ENCODE measurements at places on chromosomes 6 and 20.

GRCh38 chr6:28586962-28587745 is 61.5 kb downstream of the GPX5 start:
- DNase-seq: peak; percentile 11

GRCh38 chr6:68497927-68498326 is 137.2 kb upstream of the ADGRB3 start:
- no peak for DNase-seq

GRCh38 chr6:160398674-160399271 is 50.6 kb downstream of the SLC22A3 start:
- no peak for DNase-seq

DNA sequence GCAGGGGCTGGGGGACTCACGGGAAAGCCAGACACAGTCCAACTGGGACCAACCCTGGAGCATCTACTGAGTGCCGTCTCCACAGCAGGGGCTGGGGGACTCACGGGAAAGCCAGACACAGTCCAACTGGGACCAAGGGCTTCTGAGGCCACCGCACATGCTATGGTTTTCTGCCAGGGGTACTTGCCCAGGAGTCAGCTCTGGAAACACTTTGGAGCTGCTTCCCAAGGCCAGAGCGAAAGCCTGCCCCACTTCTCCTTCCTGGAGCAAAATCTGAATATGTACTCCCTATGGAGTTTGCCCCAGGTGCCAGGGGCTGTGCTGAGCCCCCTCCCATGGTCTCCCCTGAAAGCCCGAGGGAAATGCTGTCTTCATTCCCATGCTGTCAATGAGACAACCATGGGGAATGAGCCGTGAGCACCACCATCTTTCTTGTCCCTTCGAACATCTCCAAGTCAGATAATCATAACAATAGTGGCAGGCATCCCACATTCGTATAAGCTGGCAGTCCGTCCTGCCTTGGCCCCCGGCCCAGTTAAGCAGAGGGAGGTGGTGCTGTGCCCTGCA is 18.5 kb downstream of the PCK1 start:
- DNase-seq: no peak

DNA sequence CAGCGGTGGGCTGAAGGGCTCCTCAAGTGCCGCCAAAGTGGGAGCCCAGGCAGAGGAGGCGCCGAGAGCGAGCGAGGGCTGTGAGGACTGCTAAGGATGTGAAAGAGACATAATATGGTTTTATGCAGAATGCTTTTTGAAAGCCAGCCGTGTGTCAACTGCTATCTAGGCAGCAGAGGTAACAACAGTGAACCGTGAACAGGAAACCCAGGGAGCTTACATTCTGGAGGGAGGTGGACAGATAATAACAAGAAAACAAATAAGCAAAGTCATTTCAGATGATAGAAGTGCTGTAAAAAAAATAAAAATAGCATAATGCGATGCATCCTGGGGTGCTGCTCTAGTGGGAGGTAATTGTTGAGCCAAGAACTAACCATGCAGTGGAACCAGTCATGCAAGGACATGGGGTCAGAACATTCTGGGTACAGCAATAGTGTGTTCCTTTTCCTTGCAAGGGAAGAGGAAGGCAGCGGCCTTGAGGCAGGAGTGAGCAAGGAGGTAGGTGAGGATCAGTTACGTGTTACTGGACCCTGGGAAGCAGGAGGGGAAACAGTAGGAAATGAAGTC is 134.4 kb upstream of the TMEM170B start:
- DNase-seq: no peak

GRCh38 chr6:46254946-46255345 is 84.2 kb upstream of the ENPP5 start:
- no peak for DNase-seq

DNA sequence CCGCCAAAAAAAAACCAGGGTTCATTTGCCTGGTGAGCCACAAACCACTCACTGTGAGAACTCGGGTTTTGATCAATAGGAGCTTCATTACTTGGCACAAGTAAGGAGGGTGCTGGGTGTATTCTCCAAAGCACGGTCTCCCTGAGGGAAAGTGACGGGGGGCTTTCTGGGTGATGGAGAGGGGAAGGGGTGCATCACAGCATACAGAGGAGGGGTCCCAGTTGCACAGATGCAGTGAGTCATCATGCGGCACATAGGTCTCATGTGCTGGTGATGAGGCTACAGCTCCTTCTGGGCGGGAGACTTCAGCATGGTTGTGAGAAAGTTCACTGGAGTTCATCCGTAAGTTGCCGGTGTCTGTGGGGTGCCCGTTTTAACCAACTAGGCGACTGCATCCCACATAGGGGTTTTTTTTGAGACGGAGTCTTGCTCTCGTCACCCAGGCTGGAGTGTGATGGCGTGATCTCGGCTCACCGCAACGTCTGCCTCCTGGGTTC is 36.2 kb downstream of the SUN5 start:
- DNase-seq: no peak

DNA sequence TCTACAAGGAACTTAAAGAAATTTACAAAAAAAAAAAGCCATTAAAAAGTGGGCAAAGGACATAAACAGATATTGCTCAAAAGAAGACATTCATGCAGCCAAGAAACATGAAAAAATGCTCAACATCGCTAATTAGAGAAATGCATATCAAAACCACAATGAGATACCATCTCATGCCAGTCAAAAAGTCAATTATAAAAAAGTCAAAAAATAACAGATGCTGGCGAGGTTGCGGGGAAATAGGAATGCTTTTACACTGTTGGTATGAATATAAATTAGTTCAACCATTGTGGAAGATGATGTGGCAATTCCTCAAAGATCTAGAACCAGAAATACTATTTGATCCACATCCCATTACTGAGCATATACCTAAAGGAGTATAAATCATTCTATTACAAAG is 411.9 kb upstream of the MARCKS start:
- DNase-seq: no peak

DNA sequence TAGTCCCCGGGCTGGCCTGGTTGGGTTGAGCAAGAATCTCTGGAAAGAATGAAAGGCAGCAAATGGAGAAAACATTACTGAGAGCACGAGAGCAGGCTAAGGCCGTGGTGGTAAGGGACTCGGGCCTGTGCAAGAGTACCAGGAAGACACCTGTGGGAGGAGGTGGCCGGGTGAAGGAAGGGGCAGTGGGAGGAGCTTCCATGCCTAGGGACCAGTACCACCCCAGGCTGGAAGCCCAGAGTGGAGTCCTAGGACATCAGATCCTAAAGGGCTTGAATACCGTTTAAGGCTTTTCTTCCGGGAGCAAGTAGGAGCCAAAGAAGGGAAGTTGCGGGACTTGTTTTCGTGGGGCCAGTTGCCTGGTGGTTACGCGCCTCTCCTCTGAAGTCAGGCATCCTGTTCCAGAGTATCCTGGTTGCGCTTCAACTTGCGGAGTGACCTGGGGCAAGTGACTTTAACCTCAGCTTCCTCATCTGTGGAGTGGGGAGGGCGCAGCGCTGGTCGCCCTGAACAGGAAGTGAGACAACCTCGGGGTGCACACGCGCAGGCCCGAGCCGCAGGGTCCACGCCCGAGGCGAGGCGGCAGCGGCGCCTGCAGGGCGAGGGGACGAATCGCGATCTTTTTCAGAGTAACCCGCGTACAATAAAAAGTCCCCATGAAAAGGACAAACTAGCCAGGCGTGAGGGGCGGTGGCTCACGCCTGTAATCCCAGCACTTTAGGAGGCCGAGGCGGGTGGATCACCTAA is 1.1 kb upstream of the TPD52L2 start:
- DNase-seq: peak; percentile 65

- DNase-seq: no peak
Observed at GRCh38 chr6:167475947-167476346, 151.1 kb downstream of the TTLL2 start.

GRCh38 chr6:167977717-167978467 is 19.6 kb upstream of the KIF25 start:
- no peak for DNase-seq

DNA sequence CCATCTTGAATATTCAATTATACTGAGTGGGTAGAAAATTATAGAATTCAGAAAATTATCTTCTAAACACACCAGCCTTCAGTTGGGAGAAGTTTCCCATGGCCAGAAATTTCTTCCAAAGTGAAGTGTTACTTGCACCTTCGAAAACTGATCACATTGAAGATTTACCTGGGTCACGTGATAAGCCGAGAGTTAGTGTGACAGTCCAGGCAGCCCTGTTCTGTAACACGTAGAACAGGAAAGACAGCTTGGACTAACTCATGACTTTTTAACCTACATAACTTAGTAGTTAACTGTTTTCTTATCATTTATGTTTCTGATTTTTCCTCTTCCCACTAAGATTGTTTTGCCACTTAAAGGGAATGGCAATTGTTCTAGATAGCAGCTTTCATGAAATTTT is 118.3 kb upstream of the MTHFD1L start:
- DNase-seq: no peak

- DNase-seq: no peak
Observed at GRCh38 chr6:56736804-56737203, 94.1 kb upstream of the DST start.

DNA sequence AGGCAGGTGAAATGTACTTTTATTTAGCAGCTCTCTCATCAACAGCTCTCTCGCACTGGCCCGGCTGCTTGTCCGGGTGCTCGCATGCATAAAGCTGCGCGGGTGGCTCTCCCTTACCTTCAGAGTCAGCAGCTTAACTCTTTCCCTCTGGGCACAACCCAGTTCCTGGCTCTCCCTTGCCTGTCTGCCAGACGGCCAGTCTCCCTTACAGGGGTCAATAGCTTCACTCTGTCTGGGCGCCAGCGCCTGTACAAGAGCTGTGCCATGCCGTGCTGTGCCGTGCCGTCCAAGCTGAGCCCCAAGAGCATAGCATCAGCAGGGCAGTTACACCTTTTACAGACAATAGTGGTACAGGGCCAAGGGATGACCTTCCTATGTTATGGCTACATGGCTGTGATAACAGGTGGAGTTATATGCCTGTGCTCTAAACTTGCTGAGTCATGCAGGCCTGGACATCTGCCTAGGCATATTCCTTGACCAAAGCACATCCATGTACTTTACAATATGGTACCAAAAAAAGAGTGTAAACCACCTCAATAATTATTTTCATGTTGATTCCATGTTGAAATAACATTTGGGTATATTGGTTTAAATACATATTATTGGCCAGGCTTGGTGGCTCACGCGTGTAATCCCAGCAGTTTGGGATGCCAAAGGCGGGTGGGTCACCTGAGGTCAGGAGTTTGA is 47.9 kb downstream of the BLTP3A start:
- no peak for DNase-seq

- DNase-seq: no peak
Observed at GRCh38 chr6:156585859-156586258, 191.3 kb upstream of the ARID1B start.

GRCh38 chr20:25320035-25320800 is 70.4 kb downstream of the ABHD12 start:
- no peak for DNase-seq

- no peak for DNase-seq
Observed at GRCh38 chr6:116366740-116367275, 3.9 kb upstream of the DSE start.

GRCh38 chr6:3041147-3041546 is 27.1 kb upstream of the RIPK1 start:
- DNase-seq: no peak

DNA sequence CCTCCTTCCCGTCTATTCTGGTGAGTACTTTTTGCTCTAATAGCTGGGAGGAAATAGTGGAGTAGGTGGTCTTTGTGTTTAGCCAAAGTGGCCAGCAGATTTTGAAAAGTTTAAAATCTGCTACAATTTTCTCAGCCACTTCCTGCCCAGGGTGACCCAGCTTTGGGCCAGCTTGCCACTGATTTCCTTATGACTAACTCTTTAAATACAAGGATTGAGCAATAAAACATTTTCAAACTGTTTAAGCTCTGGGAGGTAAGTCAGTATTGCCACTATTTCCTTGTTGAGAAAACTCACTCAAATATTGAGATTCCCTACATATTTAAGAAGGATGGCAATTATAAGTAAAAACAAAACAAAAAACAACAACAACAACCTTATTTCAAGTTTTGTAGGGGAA is 54.5 kb downstream of the TRMT11 start:
- no peak for DNase-seq

GRCh38 chr6:33983721-33984465 is 162.0 kb downstream of the GRM4 start:
- DNase-seq: no peak

- DNase-seq: no peak
Observed at GRCh38 chr6:13831615-13832014, 17.3 kb upstream of the MCUR1 start.

GRCh38 chr20:14782731-14783130 is 445.3 kb upstream of the FLRT3 start:
- no peak for DNase-seq

Data from activated CD8-positive, alpha-beta memory T cell treated with anti-CD3 and anti-CD28 coated beads for 48 hours (primary cell).